Testis (tissue), 5 donors: ENCODE measurements at places on chromosomes 2 and 18. TPM values are rescaled to one million over a fixed set of nuclear protein-coding genes. Genes with fewer than 3 reads are reported as not detected.
A peak's percentile ranks its signal among the peaks of the same experiment; 100 is the strongest.

DNA sequence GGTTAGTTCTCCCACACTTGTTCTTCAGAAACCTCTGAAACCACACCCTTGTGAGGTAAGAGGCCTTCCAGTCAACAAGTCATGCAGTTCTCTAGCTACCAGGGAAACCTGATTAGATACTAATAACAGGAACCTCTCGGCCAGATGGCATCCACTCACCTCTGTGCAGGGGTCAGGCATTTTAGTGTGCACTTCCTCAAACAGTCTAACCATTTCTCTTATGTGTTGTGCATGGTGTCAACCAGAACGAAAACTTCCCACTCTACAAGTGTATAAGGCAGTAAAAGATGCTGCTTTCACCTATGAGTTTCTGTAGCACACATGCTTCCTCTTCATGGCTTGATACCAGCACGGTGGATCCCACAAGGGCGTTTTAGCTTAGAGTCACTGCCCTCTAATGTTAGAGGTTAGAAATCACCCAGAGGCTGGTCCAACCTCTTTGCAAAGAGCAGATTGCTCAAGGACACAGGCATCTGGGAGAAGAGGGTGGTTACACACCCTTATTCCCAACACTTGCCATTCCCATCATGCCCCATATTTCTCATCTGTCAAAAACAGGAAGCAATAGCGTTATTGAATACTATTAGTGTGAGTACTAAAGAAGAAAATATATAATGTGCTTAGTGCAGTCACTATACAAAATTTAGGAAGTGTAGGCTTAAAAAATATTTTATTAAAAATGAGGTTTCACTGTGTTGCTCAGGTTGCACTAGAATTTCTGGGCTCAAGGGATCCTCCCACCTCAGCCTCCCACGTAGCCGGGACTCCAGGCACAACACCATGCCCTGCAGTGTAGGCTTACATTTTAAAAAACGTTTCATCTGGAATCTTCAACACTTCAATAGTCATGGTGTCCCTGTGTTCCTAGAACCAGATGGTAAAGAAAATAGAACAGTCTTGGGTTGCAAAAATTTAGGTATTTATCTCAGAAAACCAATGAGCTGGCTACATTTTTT lies 34.5 kb upstream of the RAB31 start:
- no peak overlapping the region for H3K27ac ChIP-seq
- no peaks in the 10 kb centered on the region for H3K27me3 ChIP-seq
- peak; percentile 56 for DNase-seq
- H3K36me3 ChIP-seq = no peaks in the 10 kb centered on the region

DNA sequence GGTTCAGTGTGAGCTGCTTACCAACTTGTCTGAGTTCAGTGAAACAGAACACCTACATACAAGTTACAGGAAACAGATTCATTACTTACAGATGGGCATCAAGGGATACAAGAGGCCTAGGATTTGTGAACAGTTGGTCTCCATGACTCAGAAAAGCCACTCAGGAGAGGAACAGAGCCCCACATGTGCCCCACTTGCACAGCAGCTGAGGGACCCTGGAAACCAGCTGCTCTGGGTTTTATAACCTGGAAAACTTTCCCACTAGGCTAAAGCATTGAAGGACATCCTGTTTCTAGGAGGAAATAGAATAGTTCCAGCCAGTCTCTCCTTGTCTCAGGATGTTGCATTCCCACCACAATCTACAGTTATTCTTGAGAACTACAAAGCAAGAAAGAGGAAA lies 530.0 kb downstream of the ZNF804A start:
- no peaks in the 10 kb centered on the region for H3K36me3 ChIP-seq
- no peaks in the 10 kb centered on the region for H3K4me1 ChIP-seq
- no peak for DNase-seq
- no peak overlapping the region for H3K27ac ChIP-seq

DNA sequence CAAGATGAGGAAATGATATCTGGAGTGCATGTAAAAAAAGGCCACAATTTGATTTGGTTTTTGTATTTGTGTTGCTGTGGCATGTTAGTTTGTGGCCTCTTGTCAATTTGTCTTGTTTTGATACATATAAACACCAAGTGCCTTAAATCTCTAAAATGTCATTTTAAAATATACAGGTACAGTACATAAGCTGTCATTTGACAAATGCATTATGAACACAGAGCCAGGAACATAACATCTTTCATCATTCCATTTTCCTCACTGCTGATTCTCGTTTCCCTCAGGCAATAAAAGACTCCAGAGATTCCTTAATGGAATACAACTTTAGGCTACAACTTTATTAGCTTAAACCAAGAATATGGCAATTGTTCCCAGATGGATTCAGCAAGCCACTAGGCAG lies 217.5 kb downstream of the ZNF804A start:
- no peak overlapping the region for H3K27ac ChIP-seq
- no peaks in the 10 kb centered on the region for H3K36me3 ChIP-seq
- H3K4me1 ChIP-seq = no peaks in the 10 kb centered on the region

DNA sequence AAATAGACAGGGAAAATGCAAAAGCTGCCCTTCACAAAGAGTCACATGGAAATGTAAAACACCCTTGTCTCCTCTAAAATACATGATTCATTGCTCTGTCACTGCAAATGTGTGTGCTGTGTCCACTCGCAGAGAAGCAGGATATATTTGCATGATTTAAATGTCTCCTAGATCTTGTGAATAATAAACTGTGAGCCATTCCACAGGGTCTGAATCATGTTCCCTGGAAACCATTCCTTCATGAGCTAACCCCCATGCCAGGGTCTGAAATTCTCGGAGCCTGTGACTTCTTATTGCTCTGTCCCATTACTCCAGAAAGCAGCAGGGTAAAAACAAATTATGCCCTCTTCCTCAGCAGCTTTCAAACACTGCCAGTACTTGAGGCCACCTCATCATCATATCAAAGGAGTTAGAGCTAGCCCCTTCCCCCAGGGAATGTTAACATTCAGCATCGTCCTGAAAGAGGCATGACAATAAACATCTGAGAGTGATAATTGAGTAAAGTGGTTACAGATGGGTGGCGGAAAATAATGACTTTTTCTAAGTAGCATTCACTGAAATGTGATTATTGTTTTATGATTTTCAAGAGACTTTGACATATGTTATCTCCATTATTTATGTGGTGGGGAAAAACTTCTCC lies 11.7 kb upstream of the CNGA3 start:
- no peaks in the 10 kb centered on the region for H3K36me3 ChIP-seq

DNA sequence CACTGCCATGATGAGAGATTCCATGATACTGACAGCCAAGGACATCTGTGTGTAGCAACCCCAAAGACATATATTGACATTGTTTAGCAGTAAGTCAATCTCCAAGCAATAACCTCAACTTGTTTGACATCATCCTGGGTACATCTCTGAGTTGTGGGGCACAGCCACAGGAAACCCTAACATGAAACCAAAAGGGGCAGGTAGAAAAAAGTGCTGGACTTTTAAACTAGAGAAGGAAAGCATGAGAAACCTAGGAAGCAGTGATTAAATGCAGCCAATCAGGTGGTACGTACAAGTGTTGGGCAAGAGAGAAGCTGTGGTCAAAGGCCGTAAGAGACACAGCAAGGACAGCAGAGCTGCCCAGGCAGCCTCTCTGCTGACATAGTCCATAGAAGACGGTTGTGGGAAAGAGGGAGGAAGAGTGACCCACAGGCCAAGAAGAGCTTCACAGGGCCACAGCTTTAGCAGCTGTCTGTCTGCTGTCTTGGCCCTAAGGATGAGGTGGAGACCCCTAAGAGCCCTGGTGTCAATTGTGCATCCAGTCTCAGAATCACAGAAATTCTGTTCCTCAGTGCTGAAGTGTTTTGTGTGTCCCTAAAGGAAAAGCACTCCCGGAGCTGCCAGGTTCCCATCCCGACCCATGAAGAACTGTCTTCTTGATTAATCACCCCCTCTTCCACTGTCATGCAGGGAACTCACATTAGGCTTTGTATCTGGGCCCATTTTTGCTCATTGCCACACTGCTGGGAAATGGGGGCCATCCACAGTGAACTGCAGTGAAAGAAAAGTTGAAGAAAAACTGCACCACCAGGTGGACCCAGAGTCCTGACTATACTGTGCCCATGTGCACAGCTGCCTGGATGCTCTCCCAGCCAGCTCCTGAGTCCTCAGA lies 25.4 kb upstream of the CHN1 start:
- peak; percentile 60 for DNase-seq
- no peak overlapping the region for H3K27ac ChIP-seq
- no peaks in the 10 kb centered on the region for H3K36me3 ChIP-seq

DNA sequence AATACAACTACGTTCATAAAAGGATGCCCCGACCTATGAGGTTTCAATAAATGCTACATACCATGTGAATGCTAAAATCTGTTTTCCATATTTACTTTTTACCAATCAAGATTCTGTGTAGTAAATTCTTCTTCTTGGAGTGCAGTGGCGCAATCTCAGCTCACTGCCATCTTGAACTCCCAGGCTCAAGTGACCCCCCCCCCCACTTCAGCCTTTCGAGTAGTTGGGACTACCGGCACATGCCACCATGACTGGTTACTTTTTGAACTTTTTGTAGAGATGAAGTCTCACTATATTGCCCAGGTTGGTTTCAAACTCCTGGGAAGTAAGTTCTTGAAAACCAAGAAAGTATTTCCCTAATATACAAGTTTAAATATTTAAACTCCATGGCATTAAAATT lies 14.4 kb upstream of the USP34 start:
- H3K36me3 ChIP-seq = no peaks in the 10 kb centered on the region
- H3K27ac ChIP-seq = no peak overlapping the region
- H3K4me1 ChIP-seq = no peaks in the 10 kb centered on the region
- no peaks in the 10 kb centered on the region for H3K27me3 ChIP-seq
- DNase-seq = no peak

GRCh38 chr2:898319-898718 lies 52.3 kb upstream of the SNTG2 start:
- no peak for DNase-seq
- no peaks in the 10 kb centered on the region for H3K36me3 ChIP-seq
- H3K27me3 ChIP-seq = no peaks in the 10 kb centered on the region
- H3K27ac ChIP-seq = no peak overlapping the region
- no peaks in the 10 kb centered on the region for H3K4me1 ChIP-seq

DNA sequence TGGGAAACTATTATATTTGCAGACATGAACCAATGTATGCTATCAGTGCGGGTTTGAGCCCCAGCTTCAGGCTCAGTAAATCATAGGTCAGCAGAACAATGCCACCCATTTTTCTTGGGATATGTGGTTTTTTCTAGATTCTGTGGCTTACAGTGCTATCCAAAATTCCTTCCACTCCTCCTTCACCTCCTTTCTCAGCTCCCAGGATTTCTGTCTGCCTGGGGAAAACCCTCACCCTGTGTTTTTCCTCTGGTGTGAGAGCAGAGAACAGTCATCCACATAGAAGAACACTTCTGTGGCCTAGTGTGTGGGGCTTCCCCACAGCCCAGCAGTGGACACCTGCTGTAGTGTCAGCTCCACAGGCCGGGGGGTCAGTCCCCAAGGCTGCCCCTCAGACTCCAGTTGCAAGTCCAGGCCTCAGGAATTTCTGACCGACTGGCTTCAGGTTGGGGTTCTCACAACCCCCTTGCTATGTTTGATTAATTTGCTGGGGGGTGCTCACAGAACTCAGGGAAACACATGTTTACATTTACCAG lies 238.2 kb downstream of the LDLRAD4 start:
- H3K4me1 ChIP-seq = no peaks in the 10 kb centered on the region
- H3K27ac ChIP-seq = no peak overlapping the region
- H3K4me3 ChIP-seq = no peak overlapping the region
- no peak for DNase-seq
- no peaks in the 10 kb centered on the region for H3K36me3 ChIP-seq

DNA sequence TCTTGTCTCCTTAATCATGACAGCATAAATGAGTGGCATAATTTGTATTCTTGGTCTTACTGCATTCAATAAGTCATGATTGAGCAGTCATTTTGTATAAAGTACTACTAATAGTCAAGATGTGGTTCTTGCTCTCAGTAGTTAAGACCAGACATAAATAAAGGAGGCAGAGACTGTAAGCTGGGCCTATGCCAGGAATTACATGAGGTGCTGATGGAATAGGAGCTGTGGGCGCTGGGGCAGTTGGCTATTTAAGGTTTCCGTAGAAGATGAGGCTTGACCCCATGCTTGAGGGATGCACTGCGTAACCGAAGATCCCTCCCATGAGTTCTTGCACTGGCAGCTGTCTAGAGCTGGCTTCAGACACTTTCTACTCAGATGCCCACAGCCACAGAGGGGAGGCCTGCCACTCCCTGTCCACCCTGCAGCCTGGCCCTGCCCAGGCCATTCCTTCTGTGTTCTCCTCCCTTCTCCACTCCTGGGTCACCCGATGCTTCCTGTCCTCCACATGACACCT lies 150.9 kb upstream of the REV1 start:
- no peak for DNase-seq
- H3K4me1 ChIP-seq = peaks cover 24% of the 10 kb centered on the region
- H3K27ac ChIP-seq = no peak overlapping the region
- no peaks in the 10 kb centered on the region for H3K36me3 ChIP-seq
- H3K27me3 ChIP-seq = no peaks in the 10 kb centered on the region
- H3K4me3 ChIP-seq = no peak overlapping the region

- peaks cover 3% of the 10 kb centered on the region for H3K4me1 ChIP-seq
- no peak overlapping the region for H3K4me3 ChIP-seq
- H3K27me3 ChIP-seq = no peaks in the 10 kb centered on the region
- H3K27ac ChIP-seq = no peak overlapping the region
- DNase-seq = no peak
These were observed 1.6 kb downstream of the EHD3 start for GRCh38 chr2:31235504-31235902.

GRCh38 chr2:240820607-240821428 lies 799 bp upstream of the KIF1A start:
- no peak overlapping the region for H3K27ac ChIP-seq
- DNase-seq = peak; percentile 15
- no peaks in the 10 kb centered on the region for H3K36me3 ChIP-seq

The CYP1B1 gene
- total RNA-seq = 14.3 TPM

The SSB gene
- total RNA-seq = 56.5 TPM

The FAM228A gene
- total RNA-seq = 29.7 TPM

The CLEC4F gene
- total RNA-seq = 0.79 TPM

The ADRA2B gene
- total RNA-seq = 2.6 TPM

The ALLC gene
- 18.5 TPM for total RNA-seq

The POTEJ gene
- 76.1 TPM for total RNA-seq

The UGT1A4 gene
- total RNA-seq = not detected

The UGT1A8 gene
- total RNA-seq = 0.19 TPM

The LCLAT1 gene
- 39.4 TPM for total RNA-seq
